ENCODE measurements at places on chromosomes 2 and 18.

DNA sequence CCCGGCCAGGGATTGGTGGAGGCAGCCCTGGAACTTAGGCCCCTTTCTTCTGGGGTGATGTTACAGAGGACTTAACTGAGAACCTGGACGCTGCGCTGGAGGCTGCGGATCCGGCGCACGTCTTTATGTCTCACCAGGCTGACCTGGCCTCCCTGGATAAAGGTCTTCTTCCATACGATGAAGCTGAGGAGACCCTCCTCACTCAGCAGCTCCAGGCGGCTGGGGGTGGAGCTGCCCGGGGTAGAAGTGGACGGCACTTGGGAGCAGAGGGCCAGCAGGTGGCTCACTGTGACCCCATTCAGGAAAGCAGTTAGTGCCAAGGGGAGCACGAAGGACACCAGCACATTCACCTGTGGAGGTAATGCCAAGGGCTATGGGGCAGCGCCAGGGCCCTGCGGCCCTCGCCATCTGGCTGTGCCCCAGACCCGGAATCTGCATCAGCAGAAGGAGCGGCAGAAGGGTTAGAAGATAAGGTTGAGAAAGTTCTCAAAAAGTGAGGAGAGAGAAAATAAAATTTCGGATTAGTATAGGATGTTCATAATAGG, 8.0 kb downstream of the NTSR2 start:
- DNase-seq, result no peak

DNA sequence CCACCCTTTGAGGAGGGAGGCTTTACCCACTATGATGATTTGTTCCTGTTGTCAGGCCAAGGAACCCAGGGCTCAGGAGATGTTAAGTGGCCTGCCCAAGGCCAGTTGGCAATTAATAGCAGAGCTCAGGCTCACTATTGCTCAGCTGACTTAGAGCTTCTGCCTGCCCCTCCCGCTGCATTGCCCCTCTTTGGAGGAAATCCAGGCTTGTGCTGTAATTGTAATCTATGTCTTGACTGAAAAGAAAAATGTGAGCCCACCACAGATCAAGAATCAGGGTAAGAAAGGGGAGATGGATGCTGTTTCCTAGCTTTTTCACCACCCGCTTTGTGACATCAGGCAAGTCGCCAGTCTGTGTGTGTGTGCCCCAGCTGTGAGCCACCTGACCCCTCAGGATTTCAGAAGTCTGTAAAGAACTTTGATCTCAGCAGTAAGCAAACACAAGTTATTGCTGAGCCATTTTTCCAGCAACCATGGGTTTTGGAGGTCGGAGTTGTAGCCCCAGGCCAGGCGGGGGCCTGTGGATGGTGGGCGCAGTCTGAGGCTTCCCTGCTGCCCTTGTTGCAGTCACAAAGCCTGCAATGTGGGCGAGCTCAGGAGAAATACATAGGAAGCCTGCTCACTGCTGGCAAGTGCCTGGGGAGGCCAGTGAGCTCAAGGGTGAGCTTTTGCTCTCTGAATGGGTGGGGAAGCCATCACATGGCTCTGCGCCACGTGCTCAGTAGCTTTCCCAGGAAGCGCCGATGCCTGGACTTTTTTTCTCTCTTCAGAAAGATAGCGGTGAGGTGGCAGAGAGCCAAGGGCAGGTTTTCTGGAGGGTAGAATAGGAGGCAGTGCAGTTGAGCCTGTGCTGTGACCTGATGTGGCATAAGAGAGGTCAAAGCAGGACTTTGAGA, 6.1 kb downstream of the CABLES1 start:
- no peak for DNase-seq

DNA sequence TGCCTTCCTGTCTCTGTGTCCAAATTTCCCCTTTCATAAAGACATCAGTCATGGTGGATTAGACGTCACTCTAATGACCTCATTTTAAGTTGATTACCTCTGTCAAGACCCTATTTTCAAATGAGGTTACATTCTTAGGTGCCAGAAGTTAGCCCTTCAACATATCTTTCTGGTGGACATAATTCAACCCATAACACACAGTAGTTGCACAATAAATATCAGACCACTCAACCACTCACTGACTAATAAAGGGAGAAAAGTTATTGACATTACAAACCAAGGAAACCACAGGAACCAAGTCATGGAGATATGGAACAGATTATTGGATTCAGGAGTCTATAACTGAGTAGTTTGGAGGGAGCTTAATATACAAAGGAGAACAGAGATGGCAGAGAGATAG, 377.4 kb upstream of the ACVR2A start:
- no peak for DNase-seq

DNA sequence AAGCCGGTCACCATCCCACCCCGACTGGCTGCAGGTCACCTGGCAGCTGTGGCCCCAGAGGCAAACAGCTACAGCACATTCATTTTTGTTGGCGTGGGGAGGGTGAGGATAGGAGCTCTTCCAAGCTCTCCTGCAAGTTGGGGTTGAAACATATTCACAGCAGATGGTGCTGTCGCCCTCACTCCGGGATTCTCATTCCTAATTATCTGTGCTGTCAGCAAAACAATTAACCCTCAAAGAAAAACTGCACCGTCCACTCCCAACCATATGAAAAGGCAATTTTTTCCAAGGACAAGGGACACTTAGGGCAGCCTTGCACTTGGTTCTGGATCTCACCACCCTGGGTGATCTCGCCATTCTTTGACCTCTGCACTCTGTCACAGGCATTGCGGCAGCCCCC, 68.6 kb downstream of the ZBTB7C start:
- no peak for DNase-seq

- no peak for DNase-seq
These were observed 766 bp downstream of the SNTG2 start for GRCh38 chr2:951224-952006.

- no peak for DNase-seq
These were observed 15.3 kb upstream of the COLEC12 start for GRCh38 chr18:515838-516237.

- no peak for DNase-seq
These were observed 249.4 kb downstream of the HDAC4 start for GRCh38 chr2:239151201-239152131.
